ENCODE measurements at places on chromosomes 7 and 10.

DNA sequence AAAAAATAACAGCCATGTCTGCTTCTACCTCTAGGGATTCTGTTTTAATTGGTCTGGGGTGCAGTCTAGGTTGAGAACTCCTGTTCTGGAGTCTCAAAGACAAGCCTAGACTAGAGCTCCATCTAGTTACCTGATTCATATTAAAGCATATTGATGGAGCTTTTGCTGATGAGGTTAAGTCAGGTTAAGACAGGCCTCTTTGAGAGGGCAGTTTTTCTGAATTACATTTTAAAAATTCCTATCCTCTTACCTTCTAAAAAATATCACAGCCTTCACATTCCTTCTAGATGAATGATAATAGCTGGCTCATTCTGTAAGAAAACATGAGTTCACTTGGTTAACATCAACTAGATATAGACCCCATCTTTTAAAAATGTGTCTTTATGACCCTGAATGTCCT is 28.9 kb downstream of the MGAM start:
- DNase-seq = no peak

GRCh38 chr7:42348631-42349030 is 111.6 kb upstream of the GLI3 start:
- DNase-seq = no peak

DNA sequence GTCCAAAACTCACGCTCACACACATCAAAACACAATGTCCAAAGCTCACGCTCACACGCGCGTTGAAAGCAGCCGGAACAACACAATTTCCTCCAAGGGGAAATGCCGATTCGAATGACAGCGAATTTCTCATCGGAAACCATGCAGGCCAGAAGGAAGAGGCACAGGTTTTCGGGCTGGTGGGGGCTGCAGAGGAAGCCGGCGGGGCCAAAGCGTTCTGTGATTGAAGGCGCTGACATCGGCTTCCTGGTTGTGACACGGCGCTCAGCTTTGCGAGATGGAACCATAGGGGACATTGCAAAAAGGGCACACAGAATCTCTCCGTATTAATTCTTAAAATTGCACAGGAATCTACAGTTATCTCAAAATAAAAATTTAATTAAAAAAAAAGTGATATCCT is 61.3 kb downstream of the FOXL3 start:
- no peak for DNase-seq

GRCh38 chr10:75512203-75512933 is 80.9 kb downstream of the LRMDA start:
- no peak for DNase-seq

GRCh38 chr7:45001826-45002225 is 1.8 kb downstream of the CCM2 start:
- no peak for DNase-seq

DNA sequence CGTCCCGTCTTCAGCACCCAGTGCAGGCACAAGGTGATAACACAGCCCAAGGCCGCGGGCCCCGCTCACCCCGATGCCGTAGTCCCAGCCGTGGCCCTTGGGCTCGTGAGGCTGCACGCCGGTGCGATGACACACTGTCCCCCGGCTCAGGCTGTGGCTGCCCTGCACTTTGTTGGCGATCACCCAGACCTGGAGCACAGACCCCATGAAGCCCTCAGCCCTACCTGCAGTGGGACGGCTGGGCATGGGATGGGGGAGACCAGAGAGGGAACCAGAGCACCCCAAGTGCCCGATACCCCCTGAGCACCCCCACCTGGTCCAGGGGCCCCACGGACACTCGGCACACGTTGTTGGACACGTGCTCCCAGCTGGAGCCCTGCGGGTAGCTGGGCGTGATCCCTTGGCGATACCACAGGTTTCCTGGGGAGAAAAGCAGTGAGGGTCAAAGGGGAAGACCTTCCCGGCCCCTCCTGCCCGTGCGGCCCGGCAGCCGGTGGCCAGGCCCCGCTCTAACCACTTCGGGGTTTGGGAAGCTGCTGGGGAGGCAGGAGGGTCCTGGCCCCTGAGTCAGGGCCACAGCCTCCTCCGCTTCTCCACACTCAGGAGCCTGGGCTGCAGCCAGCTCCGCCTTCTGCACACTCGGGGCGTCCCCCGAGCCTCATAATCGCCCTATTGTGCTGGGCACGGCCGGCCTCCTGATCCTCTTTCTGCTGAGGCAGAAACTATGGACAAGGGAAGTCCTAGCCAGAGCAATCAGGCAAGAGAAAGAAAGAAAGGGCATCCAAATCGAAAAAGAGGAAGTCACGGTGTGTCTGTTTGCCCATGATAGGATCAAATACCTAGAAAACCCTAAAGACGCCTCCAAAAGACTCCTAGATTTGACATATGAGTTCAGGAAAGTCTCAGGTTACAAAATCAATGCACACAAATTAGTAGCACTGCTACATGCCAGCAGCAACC is 6.7 kb downstream of the BHLHA15 start:
- no peak for DNase-seq

GRCh38 chr10:14601326-14601725 is 173.4 kb downstream of the FAM107B start:
- DNase-seq = no peak

- DNase-seq = no peak
Measured at GRCh38 chr10:21705828-21706176, 171.8 kb downstream of the MLLT10 start.

- DNase-seq = no peak
Measured at GRCh38 chr7:19463581-19463980, 245.3 kb downstream of the POLR1F start.

DNA sequence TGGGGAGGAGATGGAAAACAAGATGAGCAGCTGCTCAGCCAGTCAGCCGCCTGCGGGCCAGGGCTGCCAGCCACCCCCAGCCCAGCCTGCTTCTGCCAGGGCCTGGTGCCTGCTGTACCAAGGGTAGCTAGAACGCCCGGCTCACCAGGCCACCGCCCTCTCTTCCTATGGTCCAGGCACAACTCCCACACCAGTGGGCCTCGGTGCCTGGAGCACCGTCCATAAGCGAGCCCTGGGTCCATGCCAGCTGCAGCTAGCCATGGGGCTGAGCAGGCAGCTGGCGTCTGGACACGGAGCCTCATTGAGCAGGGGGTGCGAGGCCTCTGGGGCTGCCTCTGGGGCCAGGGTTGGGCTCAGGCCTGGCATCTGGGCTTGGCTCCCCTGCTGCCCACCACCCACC is 8.5 kb upstream of the RABGEF1 start:
- no peak for DNase-seq

GRCh38 chr10:110512461-110513187 is 14.9 kb downstream of the DUSP5 start:
- no peak for DNase-seq

DNA sequence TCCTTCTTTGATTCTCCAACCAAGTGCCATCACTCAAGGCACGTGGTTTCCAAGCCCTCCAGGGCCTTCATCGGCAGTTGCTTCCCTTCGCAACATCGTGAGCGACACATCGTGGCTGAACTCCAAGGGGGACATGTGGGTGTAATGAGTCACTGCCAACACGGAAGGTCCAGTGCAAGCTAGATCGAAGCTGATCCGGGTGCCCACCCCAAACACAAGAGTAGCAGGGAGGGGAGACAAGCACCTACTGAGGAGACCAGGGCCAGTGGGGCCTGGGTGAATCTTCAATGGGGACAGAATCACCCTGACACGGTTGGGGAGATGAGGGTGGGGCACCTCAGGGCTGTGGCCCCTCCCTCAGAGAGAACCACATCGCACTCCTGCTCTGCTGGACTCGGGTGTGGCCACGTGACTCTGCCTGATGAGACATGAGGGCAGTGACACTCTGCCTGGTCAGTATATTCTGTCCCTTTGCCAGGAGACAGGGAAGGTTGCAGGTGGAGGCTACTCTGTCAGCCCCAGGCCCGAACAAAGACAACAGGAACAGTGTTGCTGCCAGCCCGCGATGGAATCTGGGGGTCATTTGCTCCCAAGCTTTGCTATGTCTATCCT is 36.8 kb upstream of the HSPA12A start:
- DNase-seq = no peak

DNA sequence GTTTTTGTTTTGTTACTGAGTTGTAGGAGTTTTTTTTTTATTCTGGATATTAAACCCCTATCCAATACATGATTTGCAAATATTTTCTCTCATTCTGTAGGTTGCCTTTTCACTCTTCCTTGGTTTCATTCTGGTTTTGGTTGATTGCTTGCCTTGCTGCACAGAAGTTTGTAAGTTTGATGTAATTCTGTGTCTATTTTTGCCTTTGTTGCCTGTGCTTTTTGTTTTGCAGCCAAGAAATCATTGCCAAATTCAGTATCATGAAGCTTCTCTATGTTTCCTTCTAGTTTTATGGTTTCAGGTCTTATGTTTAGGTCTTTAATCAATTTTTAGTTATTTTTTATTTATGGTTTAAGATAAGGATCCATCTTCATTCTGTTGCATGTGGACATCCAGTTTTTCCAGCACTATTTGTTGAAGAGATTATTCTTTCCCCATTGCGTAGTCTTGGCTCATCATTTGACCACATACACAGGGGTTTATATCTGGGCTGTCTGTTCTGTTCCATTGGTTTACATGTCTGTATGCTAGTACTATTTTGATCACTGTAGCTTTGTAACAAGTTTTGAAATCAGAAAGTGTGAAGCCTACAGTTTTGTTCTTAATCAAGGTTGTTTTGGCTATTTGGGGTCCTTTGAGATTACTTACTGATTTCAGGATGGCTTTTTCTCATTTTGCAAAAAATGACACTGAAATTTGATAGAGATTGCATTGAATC is 26.4 kb downstream of the BMPR1A start:
- no peak for DNase-seq

- DNase-seq = no peak
Measured at GRCh38 chr10:44733501-44734488, 177.3 kb upstream of the TMEM72 start.

GRCh38 chr10:126268013-126268920 is 120.0 kb downstream of the ADAM12 start:
- DNase-seq = no peak
